ENCODE measurements at places on chromosomes 2 and 18. TPM values are rescaled to one million over a fixed set of nuclear protein-coding genes. Genes with fewer than 3 reads are reported as not detected.

DNA sequence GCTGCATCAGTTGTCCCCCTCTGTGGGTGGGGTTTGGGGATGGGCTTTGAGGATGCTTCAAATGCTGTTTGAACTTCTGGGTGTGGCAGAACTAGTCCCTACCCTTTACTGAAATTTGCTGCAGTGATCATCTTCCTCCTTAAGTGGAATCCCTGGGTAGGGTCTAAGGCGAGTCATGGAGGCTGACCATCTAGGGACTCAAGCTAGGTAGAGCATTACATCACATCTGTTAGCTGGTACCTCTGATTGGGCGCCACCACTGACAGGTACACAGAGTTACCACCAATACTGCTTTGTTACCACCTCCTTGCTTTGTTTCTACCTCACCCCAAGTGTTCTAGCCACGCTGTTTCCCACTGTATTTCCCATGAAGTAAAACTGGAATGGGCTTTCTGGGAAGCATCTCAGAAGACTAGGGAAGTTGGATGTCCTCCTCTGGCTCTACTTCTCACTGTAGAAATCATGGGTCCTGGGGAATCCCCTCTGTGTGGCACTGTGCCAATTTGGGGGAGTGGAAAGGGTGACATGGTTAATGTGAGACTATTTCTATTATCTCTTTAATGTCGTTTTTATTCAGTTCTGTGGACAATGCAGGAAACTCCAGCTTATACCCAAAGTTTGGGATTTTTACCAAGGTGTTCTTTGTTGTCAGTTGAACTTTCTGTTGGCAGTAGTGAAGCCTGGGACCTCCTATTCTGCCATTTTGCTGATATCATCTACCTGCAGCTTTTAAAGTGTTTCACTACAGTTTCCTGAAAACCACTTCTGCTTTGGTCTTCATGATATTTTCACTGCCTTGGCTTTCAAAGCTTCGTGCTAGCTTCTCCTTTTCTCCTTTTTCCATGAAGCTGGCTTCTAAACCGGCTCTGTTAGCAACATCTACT is 14.5 kb upstream of the SULT1C4 start:
- H3K36me3 ChIP-seq: no peaks in the 10 kb centered on the region
- H3K4me1 ChIP-seq: no peaks in the 10 kb centered on the region
- no peak for DNase-seq
- H3K27me3 ChIP-seq: no peaks in the 10 kb centered on the region

ITGAV gene
- total RNA-seq: 49.3 TPM

DNA sequence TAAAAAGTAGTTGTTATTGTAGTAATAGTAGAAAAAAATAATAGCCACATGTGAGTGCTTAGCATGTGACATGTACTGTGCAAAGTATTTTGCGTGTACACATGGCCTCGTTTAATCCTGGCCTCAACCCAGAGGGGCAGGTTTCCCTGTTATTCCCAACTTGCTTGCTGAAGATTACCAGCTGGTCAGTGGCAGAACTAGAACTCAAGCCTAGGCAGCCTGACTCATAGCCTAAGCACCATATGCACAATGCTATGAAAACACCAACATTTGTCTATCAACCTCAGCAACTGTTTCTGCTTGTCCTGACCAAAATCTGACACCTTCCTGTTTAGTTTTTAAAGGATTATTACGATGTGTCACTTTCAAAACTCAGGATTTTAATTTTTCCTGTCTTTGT is 234.9 kb upstream of the SMAD7 start:
- H3K36me3 ChIP-seq: no peaks in the 10 kb centered on the region
- no peak overlapping the region for H3K4me3 ChIP-seq
- no peaks in the 10 kb centered on the region for H3K4me1 ChIP-seq
- no peak for DNase-seq

GRCh38 chr2:202592566-202592965 is 42.2 kb upstream of the FAM117B start:
- H3K4me3 ChIP-seq: no peak overlapping the region

GRCh38 chr2:6590442-6590841 is 275.3 kb downstream of the CMPK2 start:
- no peak for DNase-seq
- no peaks in the 10 kb centered on the region for H3K27me3 ChIP-seq
- no peaks in the 10 kb centered on the region for H3K36me3 ChIP-seq
- H3K4me1 ChIP-seq: no peaks in the 10 kb centered on the region
- H3K27ac ChIP-seq: no peak overlapping the region

- H3K4me1 ChIP-seq: peaks cover 16% of the 10 kb centered on the region
- no peaks in the 10 kb centered on the region for H3K27me3 ChIP-seq
- no peak for DNase-seq
- H3K36me3 ChIP-seq: no peaks in the 10 kb centered on the region
Measured at GRCh38 chr2:29060441-29060840, 13.9 kb downstream of the PCARE start.

ACMSD gene
- total RNA-seq: not detected

- no peaks in the 10 kb centered on the region for H3K36me3 ChIP-seq
- H3K27me3 ChIP-seq: no peaks in the 10 kb centered on the region
- no peak overlapping the region for H3K4me3 ChIP-seq
- H3K4me1 ChIP-seq: no peaks in the 10 kb centered on the region
- H3K27ac ChIP-seq: no peak overlapping the region
Measured at GRCh38 chr2:149603248-149603647, 15.7 kb upstream of the MMADHC start.

GRCh38 chr2:120238728-120239487 is 13.7 kb upstream of the RALB start:
- peak overlapping the region; percentile 69 for H3K27ac ChIP-seq
- H3K36me3 ChIP-seq: no peaks in the 10 kb centered on the region
- DNase-seq: peak; percentile 89
- H3K4me1 ChIP-seq: peaks cover 26% of the 10 kb centered on the region
- no peaks in the 10 kb centered on the region for H3K27me3 ChIP-seq

DNA sequence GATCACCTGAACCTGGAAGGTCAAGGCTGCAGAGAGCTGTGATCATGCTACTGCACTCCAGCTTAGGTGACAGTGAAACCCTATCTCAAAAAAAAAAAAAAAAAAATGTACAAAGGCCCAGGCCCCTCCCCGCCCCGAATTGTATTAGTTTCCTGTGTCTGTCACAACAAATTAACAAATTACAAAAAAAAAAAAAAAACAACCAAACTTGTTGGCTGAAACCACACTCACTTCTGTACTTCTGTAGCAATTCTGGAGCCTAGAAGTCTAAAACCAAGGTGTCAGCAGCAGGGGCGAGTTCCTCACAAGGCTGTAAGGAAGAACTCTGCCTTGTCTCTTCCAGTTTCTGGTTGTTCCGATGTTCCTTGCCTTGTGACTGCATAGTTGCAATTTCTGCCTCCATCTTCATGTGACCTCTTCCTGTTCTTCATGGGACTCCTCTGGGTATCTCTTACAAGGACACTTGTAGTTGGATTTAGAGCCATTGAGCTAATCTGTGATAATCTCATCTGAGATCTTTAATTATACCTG is 100.8 kb upstream of the ZSWIM2 start:
- no peaks in the 10 kb centered on the region for H3K27me3 ChIP-seq
- H3K4me1 ChIP-seq: no peaks in the 10 kb centered on the region
- H3K36me3 ChIP-seq: no peaks in the 10 kb centered on the region
- DNase-seq: no peak

COL4A4 gene
- total RNA-seq: 1.7 TPM

DNA sequence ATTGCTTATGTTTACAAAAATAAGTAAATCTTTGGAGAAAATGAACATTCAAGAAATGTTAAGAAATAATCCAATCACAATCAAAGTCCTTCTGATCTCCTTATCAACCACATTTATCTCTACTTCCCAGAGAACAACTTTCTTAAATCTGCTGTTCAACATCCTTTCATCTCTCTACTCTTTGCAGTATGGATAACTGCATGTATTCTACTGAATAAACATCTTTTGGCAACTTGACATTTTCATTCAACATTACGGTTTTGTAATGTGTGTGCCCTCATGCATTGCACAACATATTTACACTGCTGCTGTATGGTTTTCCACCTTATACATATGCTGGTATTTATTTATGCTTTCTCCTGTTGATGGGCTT is 9.2 kb downstream of the CMPK2 start:
- no peak for DNase-seq
- no peaks in the 10 kb centered on the region for H3K4me1 ChIP-seq
- no peaks in the 10 kb centered on the region for H3K27me3 ChIP-seq
- H3K27ac ChIP-seq: no peak overlapping the region
- no peaks in the 10 kb centered on the region for H3K36me3 ChIP-seq

PRKD3 gene
- total RNA-seq: 23.6 TPM

- H3K36me3 ChIP-seq: no peaks in the 10 kb centered on the region
- no peak overlapping the region for H3K27ac ChIP-seq
- H3K4me3 ChIP-seq: no peak overlapping the region
- no peak for DNase-seq
- H3K4me1 ChIP-seq: no peaks in the 10 kb centered on the region
Measured at GRCh38 chr2:42031281-42032223, 16.3 kb upstream of the PKDCC start.

GRCh38 chr2:235769046-235769445 is 275.2 kb downstream of the AGAP1 start:
- no peaks in the 10 kb centered on the region for H3K4me1 ChIP-seq
- DNase-seq: no peak
- no peaks in the 10 kb centered on the region for H3K36me3 ChIP-seq
- no peak overlapping the region for H3K4me3 ChIP-seq

FAM110C gene
- 23.7 TPM for total RNA-seq

DNA sequence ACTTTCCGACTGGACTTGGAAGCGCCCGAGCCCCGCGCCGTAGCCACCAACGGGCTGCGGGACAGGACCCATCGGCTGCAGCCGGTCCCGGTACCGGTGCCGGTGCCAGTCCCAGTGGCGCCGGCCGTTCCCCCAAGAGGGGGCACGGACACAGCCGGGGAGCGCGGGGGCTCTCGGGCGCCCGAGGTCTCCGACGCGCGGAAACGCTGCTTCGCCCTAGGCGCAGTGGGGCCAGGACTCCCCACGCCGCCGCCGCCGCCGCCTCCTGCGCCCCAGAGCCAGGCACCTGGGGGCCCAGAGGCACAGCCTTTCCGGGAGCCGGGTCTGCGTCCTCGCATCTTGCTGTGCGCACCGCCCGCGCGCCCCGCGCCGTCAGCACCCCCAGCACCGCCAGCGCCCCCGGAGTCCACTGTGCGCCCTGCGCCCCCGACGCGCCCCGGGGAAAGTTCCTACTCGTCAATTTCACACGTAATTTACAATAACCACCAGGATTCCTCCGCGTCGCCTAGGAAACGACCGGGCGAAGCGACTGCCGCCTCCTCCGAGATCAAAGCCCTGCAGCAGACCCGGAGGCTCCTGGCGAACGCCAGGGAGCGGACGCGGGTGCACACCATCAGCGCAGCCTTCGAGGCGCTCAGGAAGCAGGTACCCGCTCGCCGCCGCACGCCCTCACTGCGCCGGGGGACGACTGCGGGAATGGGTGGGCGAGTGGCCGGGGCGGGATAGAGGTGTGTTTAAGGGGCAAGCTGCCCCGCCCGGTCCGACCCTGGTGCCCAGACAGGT is 713 bp downstream of the ATOH8 start:
- peaks cover 40% of the 10 kb centered on the region for H3K27me3 ChIP-seq
- DNase-seq: peak; percentile 32
- peak overlapping the region; percentile 70 for H3K27ac ChIP-seq
- peaks cover 58% of the 10 kb centered on the region for H3K4me1 ChIP-seq
- no peaks in the 10 kb centered on the region for H3K36me3 ChIP-seq

C2orf72 gene
- 18.9 TPM for total RNA-seq

DNA sequence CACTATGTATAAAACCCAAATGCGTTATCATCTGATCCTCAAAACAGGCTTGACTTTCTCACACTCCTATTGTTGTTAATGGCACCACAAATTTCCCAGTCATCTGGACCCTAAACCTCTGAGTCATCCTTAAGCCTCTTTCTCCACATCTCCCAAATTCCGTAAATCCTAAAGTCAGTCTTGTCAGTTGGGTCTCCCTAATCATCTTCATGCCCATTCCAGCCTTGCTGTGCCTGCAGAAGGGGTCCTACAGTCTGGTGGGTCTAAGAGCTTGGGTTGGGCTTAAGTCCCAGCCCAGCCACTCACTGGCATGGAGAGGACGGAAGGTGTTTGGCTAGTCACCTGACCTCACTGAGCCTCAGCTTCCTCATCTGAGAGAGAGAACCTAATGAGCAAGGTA is 265.1 kb upstream of the SIX3 start:
- no peak overlapping the region for H3K27ac ChIP-seq
- no peaks in the 10 kb centered on the region for H3K36me3 ChIP-seq
- no peaks in the 10 kb centered on the region for H3K27me3 ChIP-seq
- no peaks in the 10 kb centered on the region for H3K4me1 ChIP-seq

DNA sequence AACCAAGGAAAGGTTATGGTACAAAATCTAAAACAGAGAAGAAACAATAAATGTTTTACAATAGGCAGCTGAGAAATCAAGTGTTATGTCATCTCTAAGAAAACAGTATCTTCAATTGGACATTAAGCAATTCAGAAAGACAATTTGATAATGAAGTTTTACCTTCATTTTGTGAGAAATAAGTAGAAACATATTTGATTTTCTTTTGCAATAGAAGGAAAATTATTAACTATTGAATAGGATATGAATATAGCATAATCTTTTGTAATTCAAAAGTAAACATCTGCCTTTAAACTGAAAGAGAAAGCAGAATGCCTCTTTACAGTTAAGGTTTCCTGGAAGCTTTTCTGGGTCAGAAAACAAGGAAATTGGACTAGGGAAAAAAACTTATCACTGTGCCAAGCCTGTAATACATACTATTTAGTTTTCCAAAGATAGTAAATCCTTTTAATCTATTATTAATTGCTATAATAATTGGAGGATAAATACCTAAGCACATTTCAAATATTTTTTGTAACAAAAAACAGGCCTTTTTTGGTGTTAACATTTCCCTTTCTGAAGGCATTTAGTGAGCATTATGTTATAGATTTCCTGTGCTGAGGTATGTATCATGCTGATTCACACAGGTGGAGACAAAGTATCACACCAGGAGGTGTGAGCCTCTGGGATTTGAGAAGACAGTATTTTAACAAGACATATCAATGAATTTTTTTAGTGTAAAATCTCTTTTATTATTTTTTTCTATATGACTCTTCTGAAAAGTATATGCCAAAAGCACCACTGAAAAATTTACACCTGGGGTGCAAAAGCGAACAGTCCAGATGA is 947.0 kb upstream of the CDH2 start:
- no peaks in the 10 kb centered on the region for H3K4me1 ChIP-seq
- no peak overlapping the region for H3K4me3 ChIP-seq
- DNase-seq: no peak
- no peaks in the 10 kb centered on the region for H3K27me3 ChIP-seq

CACNB4 gene
- total RNA-seq: 1.1 TPM

GRCh38 chr2:167941604-167942003 is 305.8 kb downstream of the STK39 start:
- H3K27ac ChIP-seq: no peak overlapping the region
- no peak for DNase-seq
- H3K27me3 ChIP-seq: no peaks in the 10 kb centered on the region
- no peaks in the 10 kb centered on the region for H3K4me1 ChIP-seq

DNA sequence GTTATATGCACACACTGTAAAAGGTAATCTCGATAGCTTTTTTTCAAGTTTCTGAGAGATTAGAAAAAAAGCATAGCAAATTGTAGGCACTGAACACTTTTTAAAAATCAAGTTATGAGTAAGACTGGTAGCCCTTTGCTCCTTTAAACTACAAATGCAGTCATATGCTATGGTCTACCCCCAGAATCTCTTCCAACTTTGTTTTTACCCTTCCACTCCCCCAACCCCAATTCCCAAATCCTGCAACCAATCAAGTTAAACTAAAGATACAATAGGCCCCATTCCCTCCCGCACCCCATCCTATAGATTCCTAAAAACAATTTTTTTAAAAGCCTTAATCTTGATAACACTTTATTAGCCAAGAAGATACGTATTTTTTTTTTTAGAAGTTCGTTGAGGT is 752 bp upstream of the BAZ2B start:
- H3K27ac ChIP-seq: peak overlapping the region; percentile 98
- peaks cover 57% of the 10 kb centered on the region for H3K4me1 ChIP-seq
- H3K4me3 ChIP-seq: no peak overlapping the region
- no peak for DNase-seq

GRCh38 chr2:98903064-98903355 is 33.0 kb downstream of the CRACDL start:
- H3K27ac ChIP-seq: no peak overlapping the region
- H3K4me1 ChIP-seq: no peaks in the 10 kb centered on the region
- no peak for DNase-seq
